Brain pericyte (primary cell): ENCODE measurements at places on chromosomes 7 and 10.

- no peak for DNase-seq
Measured at GRCh38 chr7:37817996-37818720, 30.2 kb upstream of the NME8 start.

DNA sequence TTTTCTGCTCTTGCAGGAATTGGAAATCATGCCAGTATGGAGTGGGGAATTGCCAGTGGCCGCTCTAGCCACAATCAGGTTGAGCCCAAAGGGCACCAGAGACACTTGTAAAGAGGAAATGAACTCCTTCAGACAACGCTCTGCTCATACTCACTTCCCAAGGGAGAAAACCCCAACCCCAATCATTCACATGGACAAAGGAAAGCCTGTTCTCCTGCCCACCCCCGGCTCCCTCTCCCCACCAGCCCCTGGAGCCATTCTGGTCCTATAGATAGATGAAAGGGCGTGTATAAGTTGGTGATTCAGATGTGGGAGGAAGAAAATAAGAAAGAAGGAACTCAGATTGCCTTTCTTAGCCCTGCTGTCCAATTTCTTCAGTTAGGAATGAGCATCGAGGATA lies 57.4 kb downstream of the GFRA1 start:
- DNase-seq, result no peak

- DNase-seq, result no peak
Measured at GRCh38 chr7:4479367-4480039, 202.6 kb upstream of the FOXK1 start.

- DNase-seq, result no peak
Measured at GRCh38 chr7:147771344-147771743, 819.2 kb upstream of the C7orf33 start.

- no peak for DNase-seq
Measured at GRCh38 chr7:50738932-50739331, 43.8 kb downstream of the GRB10 start.

DNA sequence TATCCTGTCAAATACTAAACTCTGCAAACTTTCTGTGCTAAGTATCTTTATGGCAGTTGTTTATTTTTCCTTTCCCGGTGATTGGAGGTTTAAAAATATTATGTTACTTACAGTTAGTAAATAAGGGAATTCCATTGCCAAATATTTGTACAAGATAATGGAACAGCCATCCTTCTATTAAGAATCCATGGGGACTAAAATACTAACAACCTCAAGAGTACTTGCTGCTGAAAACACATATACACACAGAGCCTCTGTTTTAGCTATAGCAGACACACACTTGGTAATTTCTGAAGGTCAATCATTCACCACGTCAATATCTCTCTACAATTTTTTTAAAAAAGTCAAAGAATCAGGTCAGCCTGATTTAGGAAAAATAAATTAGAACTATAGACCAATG lies 32.4 kb downstream of the TSPAN12 start:
- no peak for DNase-seq

DNA sequence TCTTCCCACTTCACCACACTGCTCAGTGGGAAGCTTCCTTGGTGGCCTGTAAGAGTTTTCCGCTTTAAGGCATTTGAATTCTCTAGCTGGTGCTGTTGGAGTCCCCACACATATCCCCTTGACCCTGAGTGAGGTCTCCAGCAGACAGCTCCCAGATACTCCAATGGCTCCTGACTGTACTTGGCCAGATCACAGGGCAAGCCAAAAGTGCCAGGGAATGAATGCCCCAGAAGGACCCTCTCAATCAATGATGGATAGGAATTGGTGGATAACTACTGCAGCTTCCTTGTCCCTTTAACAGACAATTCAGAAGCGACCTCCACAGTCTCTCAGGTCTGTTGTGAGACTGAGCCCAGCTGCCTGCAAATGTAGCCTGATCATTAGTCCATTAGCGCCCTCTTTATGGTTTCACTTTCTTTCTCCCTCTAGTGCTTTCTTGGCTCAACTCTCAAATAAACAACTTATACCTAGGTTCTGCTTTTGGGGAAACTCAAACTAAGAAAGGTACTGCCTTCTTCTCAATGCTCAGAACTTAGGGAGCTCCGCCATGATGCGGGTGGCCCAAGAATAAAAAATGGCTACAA lies 283.0 kb downstream of the TCF7L2 start:
- no peak for DNase-seq

- DNase-seq, result no peak
Measured at GRCh38 chr7:143433759-143434158, 9.5 kb upstream of the TAS2R60 start.

GRCh38 chr7:23093111-23093510 lies 12.5 kb upstream of the KLHL7 start:
- DNase-seq, result no peak

DNA sequence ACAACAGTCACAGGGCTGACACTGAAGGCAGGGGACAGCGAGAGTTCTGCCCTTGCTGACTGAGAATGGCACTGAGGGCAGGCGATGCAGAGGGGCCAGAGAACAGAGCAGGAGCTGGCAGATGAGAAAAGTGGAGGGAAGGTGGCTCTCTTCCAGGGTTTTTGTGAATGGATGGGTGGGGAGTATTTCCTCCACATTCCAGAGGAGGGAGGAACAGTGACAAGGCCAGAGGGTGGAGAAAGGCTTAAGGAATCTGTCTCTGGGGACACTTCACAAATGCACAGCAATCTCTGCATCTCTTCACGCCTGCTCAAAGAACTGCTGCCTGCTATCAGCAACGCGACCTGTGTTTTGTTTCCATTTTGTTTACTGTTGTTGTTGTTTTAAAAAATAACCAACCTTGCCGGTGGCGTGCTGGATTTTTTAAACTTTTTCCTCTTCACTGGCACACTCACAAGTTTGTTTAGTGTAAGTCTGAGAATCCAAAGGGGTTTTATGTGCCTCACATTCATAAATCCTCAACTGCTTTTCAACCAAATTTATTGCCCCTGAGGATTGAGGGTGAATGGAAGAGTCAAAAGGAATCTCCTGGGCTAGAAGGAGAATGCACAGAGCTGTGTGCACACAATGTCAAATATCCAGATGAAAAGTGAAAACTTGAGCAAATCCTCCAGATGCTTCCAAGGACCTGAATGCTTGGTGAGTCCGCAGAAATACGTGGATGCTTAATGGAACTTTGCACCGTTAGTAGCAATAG lies 129.3 kb downstream of the GLI3 start:
- no peak for DNase-seq

DNA sequence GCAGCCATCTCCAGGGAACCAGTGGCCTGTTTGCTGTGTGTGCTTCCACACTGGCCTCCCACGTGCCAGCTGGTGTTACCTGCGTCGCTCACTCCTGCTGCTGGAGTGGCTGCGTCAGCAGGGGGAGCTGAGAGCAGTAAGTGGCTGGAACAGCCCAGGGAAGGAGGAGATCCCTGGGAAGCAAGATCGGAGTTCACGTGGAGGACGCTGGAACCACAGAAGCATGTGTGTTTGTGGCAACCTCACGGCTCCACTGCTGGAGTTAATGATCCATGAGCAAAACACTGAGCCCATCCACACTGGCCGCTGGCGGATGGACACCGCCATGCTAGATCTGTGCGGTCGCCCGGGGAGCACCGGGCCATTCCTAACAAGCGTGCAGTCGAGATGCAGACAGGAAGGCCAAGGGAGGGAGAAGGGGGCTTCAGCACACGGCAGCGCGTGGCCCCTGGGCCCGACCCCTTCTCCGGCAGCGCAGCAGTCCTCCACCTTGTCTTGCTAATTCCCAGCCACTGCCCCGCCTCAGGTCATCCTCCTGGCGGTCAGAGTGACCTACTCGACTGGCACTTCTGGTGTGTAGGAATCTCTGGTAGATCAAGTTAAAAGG lies 68.5 kb upstream of the EEPD1 start:
- DNase-seq, result peak; percentile 4

DNA sequence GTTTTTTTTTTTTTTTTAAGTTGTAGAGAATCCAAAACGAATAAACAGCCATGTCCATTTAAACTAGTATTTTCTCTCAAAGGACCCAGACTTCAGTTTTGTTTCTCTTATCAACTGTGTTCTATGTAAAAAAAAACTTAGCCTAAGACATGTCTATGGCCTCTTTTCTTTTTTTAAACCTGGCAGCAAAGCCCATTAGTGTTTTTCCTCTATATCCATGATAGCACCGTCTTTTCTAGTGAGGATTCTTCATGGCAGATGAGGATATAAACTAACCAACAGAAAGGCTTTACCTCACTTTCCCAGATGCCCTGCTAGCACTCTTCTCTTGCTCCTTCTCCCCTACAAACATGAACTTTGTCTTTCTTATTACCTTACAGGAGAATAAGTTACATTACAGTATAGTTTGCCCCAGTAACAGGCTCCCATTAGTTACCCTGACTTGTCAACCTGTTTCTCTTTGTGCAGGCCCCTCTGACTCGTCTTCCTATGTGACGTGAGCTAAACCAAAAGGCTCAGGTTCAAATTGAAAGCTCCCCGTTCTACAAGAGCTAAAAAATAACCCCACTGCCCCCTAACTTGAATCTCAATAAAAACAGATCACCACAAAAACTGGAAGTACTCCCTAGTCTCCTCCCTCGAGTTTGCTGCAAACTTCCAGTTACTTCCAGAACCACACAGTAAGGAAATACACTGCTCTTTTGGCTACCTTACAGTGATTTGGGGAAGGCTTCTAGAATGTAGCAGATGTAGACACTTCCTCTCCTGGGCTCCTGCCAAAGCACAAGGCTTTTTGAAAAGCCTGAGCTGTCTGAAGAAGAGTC lies 20.1 kb downstream of the P4HA1 start:
- DNase-seq, result no peak
